8988T (cell line): ENCODE measurements at places on chromosomes 13 and 19.

DNA sequence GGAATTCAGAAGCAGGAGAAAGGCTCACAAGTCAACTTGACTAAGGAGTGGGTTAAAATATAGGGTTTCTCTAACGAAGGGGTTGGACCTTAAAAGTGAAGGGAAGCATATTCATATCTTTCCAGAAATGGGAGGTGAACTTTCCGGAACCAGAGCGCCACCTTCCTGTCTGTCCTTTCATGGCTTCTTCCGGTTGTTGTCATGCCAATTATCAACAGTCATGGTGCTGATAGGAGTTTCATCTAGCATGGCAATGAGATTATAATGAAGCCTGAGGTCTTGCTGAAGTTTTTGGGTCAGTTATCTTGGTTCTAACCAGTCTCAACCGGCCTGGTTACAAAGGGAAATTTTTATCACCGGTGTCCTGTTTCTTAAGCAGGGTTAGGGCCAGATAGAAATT lies 162.9 kb upstream of the NBEA start:
- no peak for DNase-seq

- no peak for DNase-seq
These were observed 440.9 kb downstream of the TSHZ3 start for GRCh38 chr19:30908262-30908771.

GRCh38 chr19:58098682-58098998 lies 609 bp upstream of the ZSCAN18 start:
- no peak for DNase-seq

GRCh38 chr19:43789029-43789428 lies 8.3 kb upstream of the KCNN4 start:
- DNase-seq, result no peak

DNA sequence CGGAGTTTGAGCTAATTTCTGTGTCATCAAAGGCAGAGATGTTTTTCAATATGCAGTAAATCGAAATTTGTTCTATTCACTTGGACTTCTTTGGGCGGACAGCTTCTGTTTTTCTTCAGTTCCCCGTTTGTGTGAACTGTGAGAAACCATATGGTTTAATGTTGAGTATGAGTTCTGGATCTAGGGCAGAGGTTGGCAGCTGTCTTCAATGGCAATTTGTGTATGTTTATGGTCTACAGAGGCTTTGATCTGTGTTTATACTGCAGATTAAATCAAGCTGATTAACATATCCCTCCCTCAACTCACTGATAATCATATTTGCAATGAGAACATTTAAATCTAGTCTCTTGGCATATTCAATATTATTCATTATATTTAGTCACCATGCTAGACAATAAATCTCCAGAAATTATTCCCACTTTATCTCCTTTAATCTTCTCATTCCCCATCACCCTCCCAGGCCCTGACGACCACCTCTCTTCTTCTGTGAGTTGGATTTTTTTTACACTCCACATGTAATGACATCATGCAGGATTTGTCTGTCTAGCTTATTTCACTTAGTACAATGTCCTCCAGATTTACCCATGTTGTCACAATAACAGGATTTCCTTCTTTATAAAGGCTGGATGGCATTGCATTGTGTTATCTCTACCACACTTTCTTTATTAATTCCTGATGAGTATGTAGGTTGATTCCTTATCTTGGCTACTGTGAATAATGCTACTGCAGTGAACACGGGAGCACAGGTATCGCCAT lies 9.0 kb downstream of the ZNF331 start:
- DNase-seq, result no peak

- peak; percentile 66 for DNase-seq
These were observed 9.5 kb downstream of the NR2F6 start for GRCh38 chr19:17235971-17236777.

DNA sequence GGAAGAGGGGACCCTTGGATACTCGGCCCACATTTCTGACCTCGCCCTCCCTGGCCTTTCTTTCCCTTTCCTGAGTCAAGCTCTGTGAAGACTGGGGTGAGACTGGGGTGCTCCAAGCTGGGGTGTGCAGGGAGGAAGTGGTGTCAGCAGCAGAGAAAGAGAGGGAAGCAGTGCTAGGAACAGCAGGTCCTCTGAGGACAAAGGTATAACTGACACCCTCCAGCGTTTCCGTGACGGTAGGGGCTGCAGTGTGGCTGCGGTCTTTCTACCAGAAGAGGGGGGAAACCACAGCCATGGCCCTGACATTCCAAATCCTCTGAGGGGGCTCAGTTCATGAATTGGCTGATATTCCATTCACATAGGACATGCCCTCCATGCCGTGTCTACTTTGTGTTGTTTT lies 1.1 kb downstream of the KIR3DL2 start:
- DNase-seq, result no peak

DNA sequence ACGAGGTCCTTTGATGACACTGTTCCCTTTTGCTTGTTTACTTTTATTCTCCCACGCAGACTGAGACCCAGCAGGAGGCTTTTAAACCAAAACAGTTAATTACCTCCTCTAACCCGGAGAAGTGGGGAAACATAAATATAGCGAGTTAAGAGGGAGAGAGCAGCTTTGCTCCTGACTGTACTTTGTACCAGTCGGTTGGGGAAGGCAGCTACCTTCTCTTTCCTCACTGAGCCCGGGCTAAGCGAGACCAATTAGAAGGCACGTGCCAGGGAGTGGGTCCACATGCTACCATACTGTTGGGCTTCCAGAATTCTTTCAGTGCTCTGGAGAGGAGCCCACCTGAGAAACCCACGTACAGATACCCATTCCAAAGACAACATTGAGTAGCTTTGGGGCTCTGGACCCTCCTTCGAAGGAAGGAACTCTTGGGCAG lies 124.2 kb downstream of the ZIC5 start:
- DNase-seq, result no peak

- DNase-seq, result no peak
These were observed 7.5 kb upstream of the DMWD start for GRCh38 chr19:45800070-45800553.

- no peak for DNase-seq
These were observed 147.0 kb upstream of the RNF113B start for GRCh38 chr13:98324105-98324504.

- DNase-seq, result no peak
These were observed 3.4 kb downstream of the CADM4 start for GRCh38 chr19:43636121-43636683.

- DNase-seq, result no peak
These were observed 53.8 kb downstream of the ESD start for GRCh38 chr13:46743191-46743590.

GRCh38 chr19:43504426-43505185 lies at the start of gene PHLDB3:
PHLDB3 (minus strand) TSS chr19:43504746; CDS start chr19:43504118, 628 bp downstream.
- no peak for DNase-seq

DNA sequence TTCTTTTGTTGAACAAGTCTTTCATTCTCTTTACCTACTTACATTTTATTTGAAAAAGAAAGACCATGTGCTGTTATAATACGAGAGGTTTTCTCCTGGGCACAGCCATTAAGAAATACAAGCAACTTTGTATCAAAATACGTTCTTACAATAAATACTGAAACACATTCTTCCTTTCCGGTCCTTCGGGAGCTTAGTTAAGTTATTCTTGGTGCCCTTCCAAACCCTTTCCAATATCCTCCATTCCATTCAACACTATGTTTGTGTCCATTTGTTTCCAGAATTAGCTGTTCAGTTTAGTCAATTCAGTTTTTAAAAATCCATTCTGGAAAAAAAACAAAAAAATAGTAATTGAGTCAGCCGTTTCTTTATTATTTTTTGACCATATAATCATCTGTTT lies 746.8 kb upstream of the SLC10A2 start:
- DNase-seq, result no peak

DNA sequence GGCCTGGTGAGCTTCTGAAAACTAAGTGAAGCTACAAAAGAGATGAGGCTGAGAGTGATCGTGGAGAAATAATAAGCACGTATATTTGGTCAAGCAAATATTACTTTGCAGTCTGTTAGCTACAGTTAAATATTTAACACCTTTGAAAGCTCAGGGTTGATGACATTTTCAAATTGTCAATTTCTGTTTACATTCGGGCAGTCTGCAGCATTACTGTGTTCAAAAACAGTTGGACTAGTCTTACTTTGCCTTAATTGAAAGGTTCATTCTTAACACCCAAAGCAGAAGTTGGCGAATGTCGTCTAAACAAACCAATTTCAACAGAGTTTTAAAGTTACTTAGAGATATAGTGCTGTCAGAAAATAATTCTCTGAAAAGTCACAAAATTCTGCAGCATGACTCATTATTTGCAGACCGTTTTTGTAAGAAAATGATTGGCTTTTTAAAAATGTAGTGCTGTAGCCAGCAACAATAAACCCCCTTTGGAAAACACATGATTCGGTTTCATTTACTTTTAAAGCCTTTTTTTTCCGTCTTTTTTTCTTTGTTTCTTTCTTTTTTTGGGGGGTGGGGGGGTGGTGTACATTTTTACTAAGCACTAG lies 549.0 kb downstream of the GPC6 start:
- no peak for DNase-seq

DNA sequence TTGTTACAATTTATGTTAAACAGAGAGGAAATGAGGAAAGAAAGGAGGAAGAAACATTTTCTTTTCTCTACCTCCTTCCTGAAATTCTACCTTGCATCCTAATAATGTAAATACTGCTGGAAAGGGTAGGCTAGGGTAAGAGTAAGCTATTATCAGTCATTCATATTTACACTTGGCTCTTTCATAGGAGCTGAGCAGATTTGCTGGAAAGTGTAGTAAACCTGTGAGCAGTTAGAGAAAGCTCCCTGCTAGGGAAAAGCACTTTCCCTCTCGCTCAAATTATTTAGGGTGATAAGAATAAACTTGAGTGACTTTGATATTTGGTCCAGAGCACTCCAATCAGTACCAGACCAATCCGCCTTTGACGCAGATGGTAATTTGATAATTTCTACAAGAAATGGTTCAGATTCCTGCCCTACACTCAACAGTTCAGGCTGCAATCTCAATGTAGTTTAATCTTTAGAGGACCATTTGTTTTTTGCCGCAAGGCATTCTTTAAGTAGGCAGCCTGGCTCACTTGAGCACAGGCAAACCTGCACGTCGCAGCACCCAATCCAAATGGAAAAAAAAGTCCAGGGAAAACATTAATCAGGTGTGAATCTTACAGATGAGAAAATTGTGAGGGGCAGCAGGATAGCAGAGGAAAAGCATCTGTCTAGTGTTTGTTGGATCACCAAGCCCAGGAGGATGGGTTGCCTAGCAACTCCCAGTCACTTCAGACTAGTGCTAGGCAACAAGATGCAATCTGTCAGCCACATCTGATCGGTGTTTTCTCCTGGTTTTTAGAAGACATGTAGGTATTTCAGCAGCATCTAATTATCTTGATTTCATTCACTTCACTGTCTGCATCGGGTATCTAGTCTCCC lies 68.6 kb upstream of the KL start:
- no peak for DNase-seq

GRCh38 chr13:39959497-39960144 lies 304.2 kb downstream of the COG6 start:
- DNase-seq, result no peak

- DNase-seq, result no peak
These were observed 64.4 kb downstream of the RASA3 start for GRCh38 chr13:114067886-114068651.

GRCh38 chr13:29707876-29708543 lies 112.5 kb upstream of the SLC7A1 start:
- peak; percentile 57 for DNase-seq

- no peak for DNase-seq
These were observed 22.4 kb upstream of the C13orf46 start for GRCh38 chr13:113996081-113996911.

DNA sequence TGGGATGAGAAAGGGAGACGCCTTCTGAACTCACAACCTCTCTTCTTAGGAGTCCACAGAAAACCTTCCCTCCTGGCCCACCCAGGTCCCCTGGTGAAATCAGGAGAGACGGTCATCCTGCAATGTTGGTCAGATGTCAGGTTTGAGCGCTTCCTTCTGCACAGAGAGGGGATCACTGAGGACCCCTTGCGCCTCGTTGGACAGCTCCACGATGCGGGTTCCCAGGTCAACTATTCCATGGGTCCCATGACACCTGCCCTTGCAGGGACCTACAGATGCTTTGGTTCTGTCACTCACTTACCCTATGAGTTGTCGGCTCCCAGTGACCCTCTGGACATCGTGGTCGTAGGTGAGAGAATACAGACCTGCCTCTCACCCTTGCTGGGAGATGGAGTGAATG lies 3.3 kb downstream of the KIR3DL3 start:
- DNase-seq, result no peak

DNA sequence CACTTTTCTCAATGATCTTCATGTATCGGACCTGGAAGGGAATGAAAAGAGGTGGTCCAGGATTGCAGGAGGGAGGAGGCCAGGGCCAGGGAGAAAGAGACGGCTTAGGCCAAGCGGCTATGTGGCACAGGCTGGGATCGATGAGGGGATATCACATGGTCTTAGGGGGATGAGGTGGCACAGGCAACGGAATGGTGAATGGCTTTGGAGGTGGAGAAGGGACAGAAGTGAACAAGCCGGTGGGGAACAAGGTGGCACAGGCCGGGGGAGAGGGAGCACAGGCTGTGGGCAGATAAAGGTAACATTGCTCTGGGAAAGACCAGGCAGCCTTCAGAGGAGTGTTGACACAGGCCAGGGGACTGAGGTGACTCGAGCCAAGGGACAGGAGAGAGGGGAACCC lies 5.7 kb upstream of the CDKN2D start:
- DNase-seq, result no peak

DNA sequence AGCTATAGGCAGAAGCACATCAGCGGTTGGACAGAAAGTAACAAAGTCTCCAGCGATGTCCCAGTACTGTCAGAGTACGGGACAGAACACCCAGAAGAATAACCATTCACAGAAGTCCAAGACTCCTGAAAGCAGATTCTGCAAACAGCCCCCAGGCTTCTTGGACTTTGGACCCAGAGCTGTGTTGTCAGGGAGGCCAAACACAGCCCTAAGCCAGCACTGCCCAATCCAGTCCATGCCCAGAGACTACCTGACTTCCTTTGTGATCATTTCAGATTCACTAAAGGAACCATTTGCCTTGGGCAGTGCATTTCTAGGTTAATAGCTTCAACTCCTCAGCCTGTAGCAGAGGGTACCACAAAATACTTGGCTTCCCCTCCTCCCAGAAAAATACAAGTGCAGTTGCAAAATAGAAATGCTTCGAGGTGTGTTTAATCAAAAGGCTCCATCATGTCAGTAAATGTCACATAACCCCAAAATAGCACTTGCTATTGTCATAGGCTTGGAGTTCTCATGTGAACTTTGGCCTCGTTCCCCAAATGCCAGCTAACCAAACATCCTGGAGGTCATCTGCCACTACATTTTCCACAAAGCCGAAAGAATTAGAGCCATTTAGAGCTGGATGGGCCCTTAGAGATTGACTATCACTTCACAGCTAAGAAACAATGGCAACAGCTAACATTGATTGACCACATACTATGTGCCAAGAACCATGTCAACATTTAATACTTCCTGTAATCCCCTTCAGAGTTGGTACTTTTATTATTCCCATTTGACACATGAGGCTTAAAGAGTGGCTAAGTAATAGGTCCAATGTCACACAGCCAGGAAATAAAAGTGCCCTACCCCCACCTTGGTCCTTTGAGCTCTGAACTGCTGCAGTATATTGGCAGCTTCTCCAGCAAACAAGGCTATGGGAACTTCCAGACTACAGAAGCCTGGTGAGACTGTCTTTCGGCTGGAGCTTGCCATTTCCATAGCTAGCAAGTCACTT lies 329.9 kb downstream of the FOXO1 start:
- no peak for DNase-seq
